ENCODE measurements at places on chromosomes 12 and 14.
A peak's percentile ranks its signal among the peaks of the same experiment; 100 is the strongest.

DNA sequence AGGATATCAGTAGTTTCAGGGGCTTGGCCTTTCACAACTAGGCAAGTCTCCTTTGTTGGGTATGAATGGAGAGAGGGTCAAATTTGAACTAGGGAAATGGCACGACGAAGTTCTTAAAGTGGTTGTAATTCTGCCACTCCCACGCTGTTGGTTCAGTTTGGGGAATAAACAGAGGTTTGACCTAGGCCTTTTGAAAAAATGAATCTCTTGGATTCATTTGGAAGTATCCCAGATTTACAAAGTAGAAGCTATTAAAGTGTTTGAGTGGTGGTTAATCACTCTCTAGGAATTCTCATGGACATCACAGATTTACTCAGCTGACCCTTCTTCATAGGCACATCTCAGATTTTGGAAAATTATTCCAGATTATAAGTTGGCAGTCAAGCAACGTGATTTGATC is 14.8 kb downstream of the BATF start:
- no peak for DNase-seq

- DNase-seq: peak; percentile 31
Observed at GRCh38 chr14:67468378-67468730, 20.2 kb downstream of the TMEM229B start.

DNA sequence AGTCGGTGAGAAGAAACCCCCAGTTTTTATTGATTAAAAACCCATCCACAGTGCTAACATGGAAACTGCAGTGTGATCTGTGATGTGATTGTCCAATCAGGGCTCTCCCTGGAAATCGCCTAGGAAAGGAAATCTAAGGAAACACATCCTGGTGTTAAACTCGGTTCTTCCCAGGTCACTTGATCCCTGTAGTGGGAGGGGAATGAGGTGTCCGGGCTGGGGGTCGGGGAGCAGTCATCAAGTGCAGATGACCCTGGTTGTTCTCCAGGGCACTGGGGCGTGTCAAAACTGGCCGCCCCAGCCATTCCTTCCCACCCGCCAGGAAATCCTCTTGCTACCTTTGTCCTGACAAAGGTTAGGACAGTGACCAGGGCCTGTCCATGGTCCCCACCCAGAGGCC is 20.8 kb downstream of the RAB35 start:
- DNase-seq: no peak

DNA sequence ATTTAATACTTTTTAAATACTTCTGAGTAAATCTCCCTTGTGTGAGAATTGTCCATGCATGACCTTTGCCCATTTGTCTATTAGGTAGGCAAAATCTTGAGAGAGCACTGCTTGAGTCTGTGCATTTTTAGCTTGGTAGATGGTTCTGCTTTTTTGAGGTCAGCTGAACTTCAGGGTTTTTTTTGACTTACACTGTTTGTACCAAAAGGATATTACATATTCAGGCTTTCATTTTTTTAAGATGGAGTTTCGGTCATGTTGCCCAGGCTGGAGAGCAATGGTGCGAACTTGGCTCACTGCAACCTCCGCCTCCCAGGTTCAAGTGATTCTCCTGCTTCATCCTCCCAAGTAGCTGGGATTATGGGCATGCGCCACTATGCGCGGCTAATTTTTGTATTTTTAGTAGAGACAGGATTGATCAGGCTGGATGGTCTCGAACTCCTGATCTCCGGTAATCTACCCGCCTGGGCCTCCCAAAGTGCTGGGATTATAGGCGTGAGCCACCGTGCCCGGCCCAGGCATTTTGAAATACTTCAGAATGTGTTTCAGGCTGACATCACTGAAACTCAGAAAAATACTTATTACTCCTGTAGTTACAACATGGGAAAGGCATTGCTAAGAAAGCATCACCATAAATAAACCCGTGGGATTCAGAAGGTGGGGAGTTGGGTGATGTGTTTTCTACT is 11.1 kb downstream of the RASSF3 start:
- DNase-seq: no peak

- DNase-seq: peak; percentile 74
Observed at GRCh38 chr14:74574706-74575105, 37.3 kb downstream of the LTBP2 start.

- no peak for DNase-seq
Observed at GRCh38 chr14:67911562-67911961, 92.0 kb downstream of the RAD51B start.

DNA sequence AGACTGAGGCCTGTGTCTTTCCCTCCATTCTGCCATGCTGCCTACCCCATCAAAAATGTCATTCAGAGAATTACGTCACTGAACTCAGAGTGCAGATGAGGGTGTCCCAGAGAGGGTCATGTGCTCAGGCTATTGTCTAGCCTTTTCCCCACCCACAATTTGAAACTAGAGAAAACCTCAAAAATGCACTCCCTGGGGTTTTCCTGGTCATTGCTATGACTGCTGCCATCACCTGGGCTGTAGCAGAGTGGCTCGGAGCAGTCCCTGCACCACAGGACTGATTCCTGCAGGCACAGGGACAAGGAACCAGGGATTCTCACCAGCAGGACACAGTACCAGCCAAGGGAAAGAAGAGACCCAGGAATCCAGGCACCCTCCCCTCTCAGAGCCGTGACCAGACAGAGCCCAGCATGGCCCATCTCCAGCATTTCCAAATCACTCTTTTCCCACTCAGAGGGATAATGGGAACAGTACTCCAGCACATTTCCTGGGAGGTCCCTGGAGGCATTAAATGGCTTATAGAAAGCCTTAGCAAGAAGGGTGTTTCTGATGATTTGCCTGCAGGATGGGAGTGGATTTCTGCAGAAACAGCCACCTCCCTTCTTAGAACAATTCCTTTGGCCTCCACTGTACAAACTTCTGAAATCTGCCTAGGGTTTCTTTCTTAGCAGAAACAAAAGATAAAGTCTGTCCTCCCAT is 45.9 kb downstream of the VWF start:
- peak; percentile 29 for DNase-seq

DNA sequence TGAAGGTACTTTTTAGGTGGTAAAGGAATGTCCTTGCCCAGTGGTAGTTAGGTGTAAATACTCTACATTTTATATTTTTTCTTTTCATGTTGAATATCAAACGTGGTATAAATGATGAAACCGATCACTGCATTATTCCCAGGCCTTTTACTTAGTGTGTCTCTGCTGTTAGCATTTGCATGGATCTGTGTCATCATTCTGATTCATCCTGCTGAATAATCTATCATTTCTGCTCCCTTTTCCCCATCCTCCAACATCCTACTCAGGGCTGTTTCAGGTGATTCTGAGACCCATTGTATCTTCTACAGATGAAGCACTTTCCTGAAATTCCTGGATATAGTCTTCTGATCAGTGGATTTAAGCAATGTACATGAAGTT is 61.0 kb upstream of the PTHLH start:
- DNase-seq: no peak

DNA sequence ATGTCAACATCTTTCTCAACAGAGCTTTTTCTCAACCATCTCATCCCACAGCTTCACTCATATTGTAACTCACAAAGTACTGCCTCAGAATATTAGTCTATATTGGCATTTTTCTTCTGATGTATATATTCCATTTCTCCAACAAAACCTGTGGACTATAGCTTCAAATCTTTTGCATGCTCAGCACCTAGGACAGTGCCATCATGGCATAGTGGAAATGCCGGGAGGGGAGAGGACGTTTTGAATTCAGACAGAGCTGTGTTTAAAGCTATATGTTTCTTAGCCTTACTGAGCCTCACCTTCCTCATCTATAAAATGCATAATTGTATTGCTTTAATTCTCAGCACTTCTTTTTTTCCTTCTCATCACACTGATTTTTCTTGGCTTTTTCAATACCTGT is 452.6 kb downstream of the GALC start:
- DNase-seq: no peak

GRCh38 chr12:118103601-118104382 is at the start of gene VSIG10:
Gene VSIG10, minus strand, starts transcription at chr12:118104011. Its CDS starts 340 bp downstream, at chr12:118103671.
- peak; percentile 83 for DNase-seq

- no peak for DNase-seq
Observed at GRCh38 chr12:55712700-55713415, 3.0 kb upstream of the BLOC1S1 start.

DNA sequence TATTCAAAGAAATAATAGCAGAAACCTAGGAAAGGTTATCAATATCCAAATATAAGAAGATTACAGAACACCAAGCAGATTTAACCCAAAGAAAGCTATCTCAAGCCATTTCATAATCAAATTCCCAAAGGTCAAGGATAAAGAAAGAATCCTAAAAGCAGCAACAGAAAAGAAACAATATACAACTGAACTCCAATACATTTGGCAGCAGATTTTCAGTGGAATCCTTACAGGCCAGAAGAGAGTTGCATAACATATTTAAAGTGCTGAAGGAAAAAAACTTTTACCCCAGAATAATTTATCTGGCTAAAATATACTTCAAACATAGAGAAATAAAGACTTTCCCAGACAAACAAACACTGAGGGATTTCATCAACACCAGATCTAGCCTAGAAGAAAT is 54.3 kb downstream of the DENND5B start:
- no peak for DNase-seq

DNA sequence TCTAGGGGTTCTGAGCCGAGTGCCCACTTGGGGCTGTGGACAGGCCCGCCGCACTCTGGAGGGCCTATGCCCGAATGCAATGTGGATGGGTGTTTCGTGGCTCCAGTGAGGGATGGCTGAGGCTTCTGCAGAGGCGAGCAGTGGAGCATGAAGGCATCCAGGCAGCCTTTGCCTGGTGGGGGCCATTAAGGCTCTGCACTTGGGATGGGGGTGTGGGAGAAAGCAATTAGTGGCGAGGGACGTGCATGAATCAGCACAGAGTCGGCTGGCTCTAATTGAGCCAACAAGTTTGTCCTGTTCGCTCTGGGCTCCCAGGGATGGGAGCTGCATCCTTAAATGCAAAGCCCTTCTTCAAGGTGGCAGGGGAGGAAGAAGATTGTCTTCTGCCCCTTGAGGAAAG is 346.9 kb upstream of the FKBP4 start:
- DNase-seq: peak; percentile 71

GRCh38 chr14:74364271-74364880 is 16.1 kb downstream of the VRTN start:
- peak; percentile 37 for DNase-seq

DNA sequence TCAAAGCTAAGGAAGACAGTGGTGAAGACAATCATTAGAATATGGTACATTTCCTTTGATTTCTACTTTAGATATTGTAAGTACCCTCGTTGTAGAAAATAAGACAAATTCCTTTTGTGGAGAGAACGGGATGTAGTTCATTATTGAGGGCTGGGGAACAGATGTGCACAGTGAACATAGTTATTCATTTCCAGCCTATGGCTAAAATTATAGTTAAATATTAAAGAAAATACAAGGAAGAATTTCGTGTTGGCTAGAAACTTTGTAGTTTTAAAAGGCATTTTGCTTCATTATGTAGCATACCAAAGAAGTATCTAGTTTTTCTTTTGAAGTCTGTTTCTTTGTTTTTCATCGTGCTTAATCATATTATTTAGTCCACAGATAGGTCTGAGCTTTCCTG is 201.8 kb downstream of the ESR2 start:
- no peak for DNase-seq

GRCh38 chr12:131896080-131896810 is 1.8 kb downstream of the ULK1 start:
- DNase-seq: peak; percentile 96

DNA sequence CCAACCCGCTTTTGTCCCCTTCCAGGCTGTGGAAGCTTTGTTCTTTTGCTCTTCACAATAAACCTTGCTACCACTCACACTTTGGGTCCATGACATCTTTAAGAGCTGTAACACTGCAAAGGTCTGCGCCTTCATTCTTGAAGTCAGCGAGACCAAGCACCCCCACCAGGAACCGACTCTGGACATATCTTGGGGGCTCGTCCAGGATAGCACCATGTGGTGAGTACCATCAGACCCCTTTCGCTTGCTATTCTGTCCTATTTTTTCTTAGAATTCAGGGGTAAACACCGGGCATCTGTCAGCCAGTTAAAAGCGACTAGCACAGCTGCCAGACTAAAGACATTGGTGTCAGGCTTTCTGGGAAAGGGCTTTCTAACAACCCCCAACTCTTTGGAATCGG is 137.6 kb upstream of the PPFIA2 start:
- DNase-seq: no peak

DNA sequence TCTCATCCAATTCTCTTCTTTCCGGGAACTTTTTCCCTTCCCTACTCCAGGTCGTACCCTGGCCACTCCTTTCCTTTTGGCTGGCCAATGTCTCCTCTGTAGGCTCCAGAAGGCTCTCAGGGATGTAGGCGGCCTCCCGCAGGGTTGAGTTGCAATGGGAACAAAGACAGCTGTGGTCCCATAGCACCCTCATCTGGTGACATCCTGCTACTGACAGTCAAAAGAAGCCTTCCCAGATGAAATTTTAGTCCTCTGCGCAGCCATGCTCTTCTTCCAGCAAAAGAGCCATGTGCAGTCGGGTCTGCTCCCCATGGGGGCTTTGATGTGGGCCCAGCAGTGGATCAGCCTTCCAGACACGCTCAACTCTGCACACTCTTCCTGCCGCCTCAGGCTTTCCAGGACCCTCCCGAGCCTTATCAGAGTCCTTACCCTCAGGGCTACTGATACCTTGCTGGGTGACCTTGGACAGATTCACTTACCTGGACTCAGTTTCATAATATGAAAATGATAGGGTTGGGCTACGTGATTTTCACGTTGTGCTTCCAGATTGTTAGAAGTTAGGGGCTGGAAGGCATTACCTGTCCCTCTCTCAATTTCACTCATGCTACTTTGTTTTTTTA is 5.5 kb upstream of the CELA1 start:
- DNase-seq: no peak

DNA sequence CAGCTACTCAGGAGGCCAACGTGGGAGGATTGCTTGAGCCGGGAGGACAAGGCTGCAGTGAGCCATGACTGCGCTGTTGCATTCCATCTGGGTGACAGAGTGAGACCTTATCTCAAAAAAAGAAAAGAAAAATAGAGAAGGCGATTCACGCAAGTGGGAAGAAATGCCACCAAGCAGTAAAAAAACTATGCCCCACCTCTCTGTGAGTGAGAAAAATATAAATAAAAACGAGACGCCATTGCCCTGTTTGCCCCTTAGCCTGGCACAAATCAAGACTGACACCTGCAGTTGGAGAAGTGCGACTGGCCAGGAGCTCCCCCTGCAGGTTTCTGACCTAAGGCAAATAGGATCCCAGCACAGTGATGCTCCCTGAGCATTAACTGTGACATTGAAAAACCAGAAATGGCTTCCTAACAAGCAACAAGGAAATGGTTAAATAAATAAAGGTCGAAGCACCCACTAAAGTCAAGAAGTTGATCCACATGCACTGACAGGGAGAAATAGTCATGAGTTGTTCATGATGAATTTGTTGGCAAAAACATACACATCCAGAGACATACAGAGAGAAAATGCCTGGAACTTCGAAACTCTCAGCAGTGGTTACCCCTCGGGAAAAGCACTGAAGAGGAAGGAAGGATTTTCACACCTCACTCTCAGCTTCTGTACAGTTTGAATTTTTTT is 21.1 kb downstream of the GSC start:
- peak; percentile 32 for DNase-seq

GRCh38 chr12:25186038-25186787 is 8.7 kb downstream of the DNAI7 start:
- no peak for DNase-seq

DNA sequence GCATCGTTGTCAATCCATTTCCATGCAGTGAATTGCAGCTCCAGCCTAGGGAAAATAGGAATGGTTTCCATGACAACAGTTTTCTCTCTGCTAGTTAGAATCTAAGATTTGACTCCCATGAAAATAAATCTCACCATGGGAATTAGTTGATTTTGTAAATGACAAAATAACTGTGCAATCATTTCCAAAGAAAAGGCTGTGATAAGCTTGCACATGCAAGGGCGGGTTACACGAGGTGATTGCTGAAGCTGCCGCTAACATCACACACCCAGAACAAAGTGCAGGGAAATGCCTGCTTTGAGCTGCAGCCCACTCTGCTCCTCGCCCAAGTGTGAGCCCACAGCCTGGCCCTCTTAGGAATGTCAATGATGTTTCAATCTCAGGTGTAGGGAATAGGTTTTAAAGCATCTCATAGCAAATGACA is 53.8 kb downstream of the TRIM9 start:
- no peak for DNase-seq
